ENCODE measurements at places on chromosomes 2 and 18.
A peak's percentile ranks its signal among the peaks of the same experiment; 100 is the strongest.

DNA sequence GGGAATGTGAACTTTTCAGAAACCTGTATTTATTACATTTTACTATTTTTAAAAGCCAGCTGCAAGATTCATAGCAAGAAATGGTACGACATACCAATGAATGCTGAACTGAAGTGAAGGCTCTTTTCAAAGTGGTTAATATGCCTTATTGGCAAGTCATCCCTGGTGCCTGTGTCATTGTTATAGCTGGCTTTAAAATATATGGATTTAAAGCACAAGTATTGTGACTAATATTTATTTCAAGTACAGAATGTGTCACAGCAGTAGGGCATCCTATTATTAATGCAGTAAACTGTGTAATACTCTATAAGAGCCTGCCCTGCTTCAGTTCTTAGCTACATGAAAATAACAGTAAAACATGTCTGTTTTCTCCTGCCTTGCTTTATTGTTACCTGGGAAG lies 10.8 kb downstream of the TSHZ1 start:
- no peak for DNase-seq

DNA sequence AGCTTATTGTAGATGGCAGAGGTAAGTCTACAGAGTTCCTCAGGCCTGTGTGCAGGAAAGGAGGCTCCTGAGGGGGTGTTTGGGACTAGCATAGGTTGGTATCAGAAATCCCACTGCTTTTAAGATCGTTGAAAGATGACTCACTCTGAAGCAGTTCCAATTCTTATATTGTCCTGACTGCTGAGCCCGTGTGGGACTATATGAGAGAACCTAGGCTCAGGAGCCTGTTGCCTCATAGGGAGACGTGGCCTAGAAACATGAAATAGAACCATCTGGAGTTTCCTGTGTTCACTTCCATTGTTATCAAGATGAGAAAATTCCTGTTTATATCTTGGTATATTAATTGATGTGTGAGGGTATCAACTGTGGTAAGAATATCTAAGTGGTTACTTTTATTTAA lies 5.7 kb downstream of the CCT7 start:
- DNase-seq: no peak

DNA sequence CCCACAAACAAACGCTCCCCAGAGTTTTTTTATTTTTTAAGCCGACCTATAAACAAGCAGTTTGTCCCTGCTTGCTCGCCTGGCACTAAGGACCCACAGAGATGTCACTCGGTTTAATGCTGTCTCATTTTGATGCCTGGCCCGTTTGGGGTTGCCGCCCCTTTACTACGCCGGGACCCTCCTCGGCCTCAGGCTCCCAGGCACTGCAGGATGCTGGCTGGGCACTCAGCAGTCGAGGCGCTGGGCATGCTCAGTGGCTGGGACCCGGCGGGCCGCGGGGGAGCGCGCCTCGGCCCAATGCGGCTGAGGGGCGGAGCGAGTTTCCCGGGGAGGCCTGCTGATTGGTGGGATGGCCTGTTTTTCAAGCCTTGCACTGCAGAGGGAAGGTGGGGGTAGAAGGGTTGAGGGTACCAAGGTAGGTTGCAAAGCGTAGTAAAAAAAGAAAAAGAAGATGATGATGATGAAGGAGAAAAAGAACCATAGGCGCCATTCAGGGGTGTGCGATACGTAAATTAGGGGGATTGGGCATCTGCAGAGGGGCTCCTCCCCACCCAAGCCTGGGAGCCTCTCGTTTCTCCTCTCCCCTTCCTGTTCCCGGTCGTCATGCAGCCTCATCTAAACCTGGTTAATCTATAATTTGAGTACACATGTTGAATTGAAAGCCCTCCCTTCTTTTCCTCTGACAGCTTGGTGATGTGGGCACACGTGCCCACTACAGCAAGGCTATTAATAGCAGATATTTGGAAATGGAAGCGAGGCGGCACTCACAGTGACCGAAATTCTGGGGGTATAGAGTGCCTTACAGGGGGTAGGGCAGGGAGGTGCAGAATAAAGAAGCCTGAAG lies 1.5 kb upstream of the IRS1 start:
- peak; percentile 88 for DNase-seq

DNA sequence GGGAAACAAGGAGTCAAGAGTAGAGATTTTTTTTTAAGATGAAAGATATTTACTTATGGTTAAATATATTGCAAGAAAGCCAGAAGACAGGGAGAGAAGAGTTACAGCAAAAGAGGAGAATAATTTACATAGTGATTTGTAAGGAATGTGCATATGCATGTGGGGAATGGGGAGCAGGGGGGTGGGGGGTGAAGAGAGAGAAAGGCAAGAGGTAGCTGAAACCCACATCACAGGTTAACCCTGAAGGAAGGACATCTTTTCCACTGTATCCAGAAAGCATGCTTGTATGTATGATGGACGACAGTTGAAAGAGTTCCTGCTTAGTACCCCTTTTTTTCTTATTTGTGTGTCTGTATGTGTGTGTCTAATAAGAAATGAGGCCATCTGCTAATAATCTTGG lies 371.9 kb downstream of the RAD51AP2 start:
- DNase-seq: no peak

- no peak for DNase-seq
These were observed 216.3 kb upstream of the SMAD7 start for GRCh38 chr18:49167084-49167483.

DNA sequence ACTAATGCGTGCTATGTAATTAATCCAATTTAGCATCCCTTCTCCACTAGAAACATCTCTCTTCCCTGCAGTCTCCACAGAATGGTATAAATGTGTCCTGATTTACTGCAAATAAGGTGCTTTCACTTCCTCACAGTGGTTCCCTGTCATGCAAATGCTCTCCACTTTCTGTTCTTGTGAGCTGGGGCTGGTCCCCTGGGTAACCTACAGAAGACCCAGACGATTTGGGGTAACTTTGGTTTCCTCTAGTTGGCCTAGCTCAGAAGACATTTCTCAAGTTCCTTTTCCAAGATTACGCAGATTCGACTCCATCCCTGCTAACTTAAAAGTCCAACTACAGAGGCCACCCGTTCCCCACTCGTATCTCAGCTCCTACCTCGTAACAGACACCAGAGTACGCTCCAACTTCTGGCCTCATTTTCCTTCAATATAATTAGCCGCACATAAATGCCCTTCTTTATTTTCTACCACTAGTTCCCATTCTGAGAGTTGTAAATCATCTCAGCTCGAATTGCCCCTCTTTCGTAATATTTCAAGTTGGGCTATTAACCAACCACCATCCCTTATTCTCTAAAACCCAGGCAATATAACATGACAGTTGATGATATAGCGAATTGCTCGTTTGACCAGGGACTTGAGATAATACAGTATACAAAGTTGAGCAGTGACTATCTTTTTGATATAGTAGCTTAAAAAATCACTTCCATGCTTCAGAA lies 28.8 kb upstream of the NEDD4L start:
- no peak for DNase-seq

DNA sequence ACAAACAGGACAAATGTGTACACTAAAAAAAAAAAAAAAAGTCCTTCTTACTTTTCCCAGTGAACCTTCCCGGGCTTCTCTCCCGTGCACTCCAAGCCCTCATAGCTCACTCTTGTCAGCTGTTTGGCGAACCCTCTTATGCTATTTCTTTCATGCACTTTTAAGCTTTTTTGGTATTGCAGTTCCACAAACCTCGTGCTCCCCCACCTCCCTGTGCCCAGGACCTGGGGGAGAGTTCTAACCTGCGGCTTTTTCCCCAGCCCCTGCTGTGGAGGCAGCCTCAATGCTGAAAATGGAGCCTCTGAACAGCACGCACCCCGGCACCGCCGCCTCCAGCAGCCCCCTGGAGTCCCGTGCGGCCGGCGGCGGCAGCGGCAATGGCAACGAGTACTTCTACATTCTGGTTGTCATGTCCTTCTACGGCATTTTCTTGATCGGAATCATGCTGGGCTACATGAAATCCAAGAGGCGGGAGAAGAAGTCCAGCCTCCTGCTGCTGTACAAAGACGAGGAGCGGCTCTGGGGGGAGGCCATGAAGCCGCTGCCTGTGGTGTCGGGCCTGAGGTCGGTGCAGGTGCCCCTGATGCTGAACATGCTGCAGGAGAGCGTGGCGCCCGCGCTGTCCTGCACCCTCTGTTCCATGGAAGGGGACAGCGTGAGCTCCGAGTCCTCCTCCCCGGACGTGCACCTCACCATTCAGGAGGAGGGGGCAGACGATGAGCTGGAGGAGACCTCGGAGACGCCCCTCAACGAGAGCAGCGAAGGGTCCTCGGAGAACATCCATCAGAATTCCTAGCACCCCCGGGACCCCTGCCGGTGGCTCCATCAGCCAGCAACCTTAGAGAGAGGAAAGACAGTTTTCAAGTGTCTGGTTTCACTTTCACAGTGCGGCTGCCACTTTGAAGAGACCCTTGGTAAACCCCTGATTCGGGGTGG lies 826 bp downstream of the KCNE4 start:
- no peak for DNase-seq

- peak; percentile 75 for DNase-seq
These were observed at the start of gene GPC1 for GRCh38 chr2:240435457-240435947. TSS of gene GPC1 (plus strand) at chr2:240435663. CDS start at chr2:240435919, 256 bp downstream.

- no peak for DNase-seq
These were observed 285.8 kb upstream of the GYPC start for GRCh38 chr2:126370201-126370600.

DNA sequence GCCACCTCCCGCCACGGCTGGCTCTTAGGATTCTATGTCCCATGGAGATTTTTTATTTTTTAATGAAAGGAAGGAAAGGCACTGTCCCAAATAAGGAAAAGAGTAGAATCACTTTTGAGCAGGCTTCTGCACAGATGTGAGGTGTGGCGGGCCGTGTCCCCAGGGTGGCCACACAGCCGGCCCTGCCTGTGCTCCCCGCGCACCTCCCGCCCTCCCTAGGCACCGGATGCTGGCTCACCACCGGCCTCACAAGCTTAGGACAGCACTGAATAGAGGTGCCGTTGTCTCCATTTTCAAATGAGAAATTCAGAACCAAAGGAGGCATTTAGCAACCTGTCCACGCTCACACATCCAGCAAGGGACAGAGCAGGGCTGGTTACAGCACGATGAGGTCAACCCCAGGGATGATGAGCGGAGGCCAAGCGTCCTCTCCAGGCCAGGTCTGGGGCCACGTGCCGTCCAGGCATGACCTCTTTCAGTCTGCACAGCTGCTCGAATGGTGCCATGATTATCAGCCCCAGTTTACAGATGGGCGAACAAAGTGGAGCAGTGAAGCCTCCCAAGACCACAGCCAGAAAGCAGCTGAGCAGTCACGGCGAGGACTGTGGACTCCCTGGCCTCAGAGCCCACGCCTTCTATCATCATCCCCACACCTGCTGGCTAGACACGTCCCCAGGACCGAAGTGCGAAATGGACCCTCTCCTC lies 20.7 kb upstream of the TEX51 start:
- DNase-seq: no peak

DNA sequence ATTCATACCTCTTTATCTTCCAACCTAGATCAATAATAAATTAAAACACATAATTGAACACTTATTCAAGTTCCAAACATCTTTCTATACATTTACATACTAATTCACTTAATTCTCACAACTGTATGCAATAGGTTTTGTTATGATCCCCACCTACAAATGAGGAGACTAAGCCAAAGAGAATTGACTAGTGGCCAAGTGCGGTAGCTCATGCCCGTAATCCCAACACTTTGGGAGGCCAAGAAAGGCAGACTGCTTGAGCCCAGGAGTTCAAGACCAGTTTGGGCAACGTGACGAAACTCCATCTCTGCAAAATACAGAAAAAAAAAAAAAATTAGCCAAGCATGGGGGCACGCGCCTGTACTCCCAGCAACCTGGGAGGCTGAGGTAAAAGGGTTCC lies 36.8 kb downstream of the KCNG3 start:
- DNase-seq: no peak

DNA sequence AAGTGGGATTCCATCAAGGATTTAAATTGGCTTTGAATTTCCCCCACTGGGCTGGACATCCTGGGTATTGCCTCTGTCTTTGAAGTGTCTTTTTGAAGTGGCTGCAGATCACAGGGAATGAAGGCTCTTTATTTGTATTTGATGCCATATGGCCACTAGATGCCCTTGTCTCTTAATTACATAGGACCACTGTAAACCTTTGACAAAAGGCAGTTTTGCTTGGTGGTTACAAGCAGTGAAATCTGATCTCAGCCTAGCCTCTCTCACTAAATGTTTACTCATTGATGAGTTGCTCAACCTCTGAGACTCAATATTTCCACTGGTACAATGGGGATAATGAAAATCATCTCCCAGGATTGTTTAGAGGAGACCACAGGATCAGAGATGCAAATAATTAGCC lies 102.2 kb downstream of the INSIG2 start:
- no peak for DNase-seq

DNA sequence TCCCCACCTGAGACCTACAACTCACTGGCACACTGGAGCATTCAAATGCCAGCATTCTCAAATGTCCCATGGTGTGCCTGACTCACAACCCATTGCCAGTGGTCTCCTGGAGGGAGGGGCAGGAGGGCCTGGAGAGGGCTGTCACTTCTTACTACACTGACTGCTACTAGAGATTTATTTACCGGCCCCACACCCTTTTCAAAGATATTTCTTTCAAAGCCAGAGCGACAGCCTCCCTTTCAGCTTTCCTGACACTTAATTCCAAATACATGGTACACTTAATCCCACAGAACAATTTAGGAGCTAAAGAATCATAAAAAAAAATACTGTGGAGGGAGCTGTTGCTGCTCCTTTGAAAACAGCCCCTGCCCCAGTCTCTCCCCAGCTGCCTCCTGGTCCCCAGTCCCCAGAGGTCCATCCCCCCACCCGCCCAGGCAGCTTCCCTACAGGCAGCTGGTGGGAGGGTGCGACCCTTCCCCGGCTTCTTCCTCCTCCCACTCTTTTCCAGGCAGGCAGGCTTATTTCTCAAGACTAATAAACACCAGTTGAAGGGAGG lies 129.1 kb upstream of the SMAD2 start:
- no peak for DNase-seq

- no peak for DNase-seq
These were observed 30.6 kb downstream of the ARMC9 start for GRCh38 chr2:231228974-231229529.

Data from activated CD8-positive, alpha-beta memory T cell treated with anti-CD3 and anti-CD28 coated beads, Interleukin-2, amount 10 ng/mL, durations not matched to agents 7 days and 5 days (primary cell).